NCI-H1048 (cell line): ENCODE measurements at places on chromosomes 16 and 17.

DNA sequence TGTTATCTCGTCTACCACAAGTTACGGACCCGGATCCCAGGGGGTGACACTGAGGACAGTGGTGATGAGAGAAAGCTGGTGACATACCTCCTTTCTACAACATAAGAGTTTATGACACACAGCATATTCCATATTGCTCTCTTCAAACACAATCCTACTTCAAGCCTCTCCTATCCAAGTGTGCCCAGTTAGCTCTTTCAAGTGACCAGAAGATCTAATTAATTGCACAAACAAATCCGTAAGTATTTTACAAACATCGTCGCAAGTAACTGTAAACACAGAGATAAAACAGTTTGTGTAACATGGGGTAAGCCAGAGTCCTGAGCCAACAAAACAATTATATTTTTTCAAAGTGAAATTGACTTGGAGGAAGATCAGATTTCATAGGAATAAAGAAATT, 235.0 kb downstream of the CHD9NB start:
- no peak for DNase-seq

DNA sequence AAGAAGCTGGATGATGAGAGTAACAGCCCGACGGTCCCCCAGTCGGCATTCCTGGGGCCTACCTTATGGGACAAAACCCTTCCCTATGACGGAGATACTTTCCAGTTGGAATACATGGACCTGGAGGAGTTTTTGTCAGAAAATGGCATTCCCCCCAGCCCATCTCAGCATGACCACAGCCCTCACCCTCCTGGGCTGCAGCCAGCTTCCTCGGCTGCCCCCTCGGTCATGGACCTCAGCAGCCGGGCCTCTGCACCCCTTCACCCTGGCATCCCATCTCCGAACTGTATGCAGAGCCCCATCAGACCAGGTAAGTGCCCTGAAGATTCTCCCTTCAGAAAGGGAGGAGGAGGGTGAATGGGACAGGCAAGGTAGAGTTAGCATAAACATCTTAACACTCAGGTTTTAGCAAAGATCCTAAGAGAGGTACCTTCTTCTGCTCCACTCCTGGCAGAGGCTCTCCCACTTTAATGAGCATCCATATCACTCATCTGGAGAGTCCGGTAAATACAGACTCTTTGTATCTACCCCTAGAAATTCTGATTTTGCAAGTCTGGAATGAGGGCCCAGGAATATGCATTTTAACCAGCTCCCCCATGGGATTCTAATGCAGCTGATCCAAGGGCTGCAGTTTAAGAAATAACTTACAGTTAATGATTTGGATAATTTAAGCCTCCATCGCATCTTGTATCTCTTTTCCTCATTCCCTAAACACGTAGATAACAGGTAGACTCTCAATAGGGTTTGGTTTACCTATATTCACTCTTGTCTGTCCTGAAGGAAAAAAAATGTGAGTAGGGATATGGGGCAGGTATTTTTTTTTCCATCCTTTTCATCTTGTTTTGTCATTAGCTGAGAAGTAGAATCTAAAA, 3.3 kb downstream of the HLF start:
- no peak for DNase-seq

DNA sequence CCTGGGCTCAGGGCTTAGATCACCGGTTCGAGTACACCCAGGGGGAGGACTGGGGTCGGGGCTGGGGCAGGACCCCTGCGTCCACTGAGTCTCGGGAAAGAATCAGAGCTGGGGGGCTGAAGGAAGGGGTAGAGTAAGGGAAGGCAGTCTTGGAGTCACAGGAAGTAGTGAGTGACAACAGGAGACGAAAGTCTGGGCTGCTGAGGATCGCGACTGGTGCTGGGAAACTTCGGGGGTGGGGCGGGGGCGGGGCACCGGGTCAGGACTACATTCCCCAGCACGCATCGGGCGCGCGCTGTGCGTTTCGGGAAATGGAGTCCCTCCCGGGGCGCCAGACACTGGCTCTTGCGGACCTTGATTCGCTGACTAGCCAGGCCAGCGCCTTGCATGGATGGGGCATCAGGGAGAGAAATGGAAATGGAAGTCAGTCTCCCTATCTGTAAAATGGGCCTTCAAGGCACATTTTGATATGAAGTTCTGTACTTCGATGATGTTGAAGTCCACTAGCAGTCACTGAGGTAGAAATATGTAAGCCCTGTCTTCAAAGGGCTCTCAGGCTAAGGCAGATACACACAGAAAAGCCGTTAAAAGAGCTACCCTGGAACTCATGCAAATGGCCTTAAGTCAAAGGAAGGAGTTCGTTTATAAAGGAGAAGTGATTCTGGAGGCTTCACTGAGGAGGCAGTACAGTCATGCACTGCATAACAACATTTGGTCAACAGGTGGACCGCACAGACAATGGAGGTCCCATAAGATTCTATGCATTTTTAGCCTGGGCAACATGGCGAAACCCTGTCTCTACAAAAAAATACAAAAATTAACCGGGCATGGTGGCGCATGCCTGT, 697 bp downstream of the CTF1 start:
- peak; percentile 71 for DNase-seq

DNA sequence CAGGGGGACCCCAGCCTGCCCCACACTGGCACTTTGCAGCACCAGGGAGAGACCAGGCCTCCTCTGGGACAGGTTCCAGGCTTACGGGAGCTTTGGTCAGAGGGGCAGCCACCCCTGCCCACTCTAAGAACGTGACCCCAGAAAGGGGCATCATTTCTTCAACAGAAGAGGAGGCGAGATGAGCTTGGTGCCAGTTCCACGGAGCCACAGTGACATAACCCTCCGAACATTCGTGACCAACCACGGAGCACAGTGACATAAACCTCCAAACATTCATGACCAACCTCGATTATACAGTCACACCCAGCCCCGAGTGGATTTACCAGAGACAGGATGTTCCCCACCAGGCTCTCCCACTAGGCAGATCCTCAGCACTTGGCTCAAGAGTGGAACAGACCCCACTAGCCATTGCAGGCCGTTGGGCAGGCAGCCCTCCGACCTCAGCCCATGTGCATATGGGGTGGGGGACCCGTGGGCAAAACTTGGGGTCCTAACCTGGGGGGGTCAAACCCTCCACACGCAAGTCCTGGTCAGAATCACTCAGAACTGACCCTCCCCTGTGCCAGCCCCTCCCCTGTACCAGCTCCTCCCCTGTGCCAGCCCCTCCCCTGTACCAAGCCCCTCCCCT, 112.9 kb downstream of the METRNL start:
- DNase-seq: no peak

DNA sequence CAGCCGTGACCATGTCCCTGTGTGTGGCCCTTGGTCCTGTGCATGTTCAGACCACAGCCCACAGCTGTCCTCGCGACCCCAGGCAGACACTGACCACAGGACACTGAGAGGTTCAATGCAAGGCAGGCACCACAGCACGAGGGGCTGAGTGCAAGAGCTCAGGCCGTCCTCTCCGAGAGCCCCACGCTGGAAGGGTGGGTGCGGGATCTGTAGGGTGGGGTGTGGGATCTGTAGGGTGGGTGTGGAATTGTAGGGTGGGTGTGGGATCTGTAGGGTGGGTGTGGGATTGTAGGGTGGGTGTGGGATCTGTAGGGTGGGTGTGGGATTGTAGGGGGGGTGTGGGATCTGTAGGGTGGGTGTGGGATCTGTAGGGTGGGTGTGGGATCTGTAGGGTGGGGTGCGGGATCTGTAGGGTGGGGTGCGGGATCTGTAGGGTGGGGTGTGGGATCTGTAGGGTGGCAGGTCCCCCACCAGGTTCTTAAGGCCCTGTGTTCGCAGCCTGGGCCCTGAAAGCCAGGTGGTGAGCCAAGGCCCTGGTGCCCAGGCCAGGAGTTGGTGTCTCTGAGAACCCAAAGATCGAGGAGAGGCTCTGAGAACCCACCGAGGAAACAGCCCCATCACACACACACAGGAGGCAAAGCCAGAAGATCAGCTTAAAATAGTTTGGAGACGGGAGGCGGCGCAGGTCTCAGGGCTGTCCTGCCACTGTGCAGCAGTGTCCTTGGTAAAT, 48.2 kb downstream of the METRNL start:
- DNase-seq: no peak

- DNase-seq: no peak
These were observed 42.8 kb upstream of the GSE1 start for GRCh38 chr16:85570213-85570734.

DNA sequence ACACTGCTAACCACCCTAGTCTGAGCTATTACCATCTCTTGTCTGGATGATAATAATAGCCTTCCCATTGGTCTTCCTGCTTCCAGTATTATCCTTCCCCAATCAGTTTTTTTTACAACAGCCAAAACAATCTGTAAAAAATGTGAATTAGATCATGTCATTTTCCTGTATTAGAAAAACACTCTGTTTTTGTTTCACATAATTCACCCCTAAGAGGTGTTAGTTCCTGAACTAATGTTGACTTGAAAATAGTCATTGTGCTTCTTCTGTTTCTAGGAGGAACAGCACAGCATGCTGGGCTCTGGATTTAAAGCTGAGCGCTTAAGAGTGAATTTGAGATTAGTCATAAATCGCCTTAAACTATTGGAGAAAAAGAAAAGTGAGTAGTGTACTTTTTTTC, 20.0 kb downstream of the IST1 start:
- DNase-seq: no peak

DNA sequence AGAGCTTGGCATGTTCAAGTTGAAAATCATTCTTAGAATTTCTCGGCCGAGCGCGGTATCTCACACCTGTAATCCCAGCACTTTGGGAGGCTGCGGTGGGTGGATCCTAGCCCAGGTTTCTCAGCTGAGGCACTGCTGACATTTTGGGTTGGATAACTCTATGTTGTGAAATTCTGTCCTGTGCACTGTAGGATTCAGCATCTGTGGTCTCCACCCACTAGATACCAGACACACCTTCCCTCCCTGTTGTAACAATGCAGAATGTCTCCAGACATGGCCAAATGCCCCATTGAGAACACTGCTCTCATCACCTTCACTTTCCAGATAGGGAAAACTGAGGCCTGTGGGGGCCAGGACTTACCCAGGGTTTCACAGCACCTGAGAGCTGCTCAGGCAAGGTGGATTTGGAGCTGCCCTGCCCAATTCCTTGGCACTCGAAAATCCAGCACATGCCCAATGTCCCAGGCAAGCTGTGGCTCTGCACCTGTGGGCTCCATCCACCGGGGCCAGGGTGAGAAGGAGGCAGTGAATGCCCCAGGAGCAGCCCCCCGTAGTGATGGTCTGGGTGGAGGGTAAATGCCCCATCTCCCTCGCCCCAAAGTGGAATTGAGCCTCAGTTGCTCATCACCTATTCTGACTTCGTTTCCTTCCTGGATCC, 20.2 kb upstream of the TVP23A start:
- DNase-seq: no peak

DNA sequence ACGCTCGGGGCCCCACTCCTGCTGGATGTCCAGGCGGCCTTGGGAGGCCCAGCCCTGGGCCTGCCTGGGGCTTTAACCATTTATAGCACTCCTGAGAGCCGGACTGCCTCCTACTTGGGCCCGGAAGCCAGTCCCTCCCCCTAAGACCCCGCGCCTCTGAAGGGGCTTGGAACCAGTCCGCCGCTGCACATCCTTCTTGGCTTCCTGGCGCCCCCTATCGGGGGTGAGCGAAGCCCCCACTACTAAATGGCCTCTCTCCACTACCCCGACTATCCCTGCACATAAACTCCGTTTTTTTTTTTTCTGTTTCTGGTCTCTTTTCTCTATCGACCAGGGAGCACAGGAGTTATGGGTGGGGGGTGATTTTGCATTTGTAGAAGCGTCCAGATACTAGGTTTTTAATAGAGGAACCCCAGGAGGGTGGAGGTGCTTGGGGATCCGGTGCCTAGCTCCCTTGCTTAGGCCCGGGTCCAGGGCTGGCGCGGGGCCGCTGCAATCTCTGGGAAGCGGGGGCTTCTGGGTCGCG, 633 bp upstream of the NOL3 start:
- DNase-seq: no peak

GRCh38 chr17:16322636-16323035, 30.6 kb downstream of the CENPV start:
- DNase-seq: no peak

GRCh38 chr17:80356231-80356856, 58.6 kb upstream of the ENDOV start:
- DNase-seq: no peak

DNA sequence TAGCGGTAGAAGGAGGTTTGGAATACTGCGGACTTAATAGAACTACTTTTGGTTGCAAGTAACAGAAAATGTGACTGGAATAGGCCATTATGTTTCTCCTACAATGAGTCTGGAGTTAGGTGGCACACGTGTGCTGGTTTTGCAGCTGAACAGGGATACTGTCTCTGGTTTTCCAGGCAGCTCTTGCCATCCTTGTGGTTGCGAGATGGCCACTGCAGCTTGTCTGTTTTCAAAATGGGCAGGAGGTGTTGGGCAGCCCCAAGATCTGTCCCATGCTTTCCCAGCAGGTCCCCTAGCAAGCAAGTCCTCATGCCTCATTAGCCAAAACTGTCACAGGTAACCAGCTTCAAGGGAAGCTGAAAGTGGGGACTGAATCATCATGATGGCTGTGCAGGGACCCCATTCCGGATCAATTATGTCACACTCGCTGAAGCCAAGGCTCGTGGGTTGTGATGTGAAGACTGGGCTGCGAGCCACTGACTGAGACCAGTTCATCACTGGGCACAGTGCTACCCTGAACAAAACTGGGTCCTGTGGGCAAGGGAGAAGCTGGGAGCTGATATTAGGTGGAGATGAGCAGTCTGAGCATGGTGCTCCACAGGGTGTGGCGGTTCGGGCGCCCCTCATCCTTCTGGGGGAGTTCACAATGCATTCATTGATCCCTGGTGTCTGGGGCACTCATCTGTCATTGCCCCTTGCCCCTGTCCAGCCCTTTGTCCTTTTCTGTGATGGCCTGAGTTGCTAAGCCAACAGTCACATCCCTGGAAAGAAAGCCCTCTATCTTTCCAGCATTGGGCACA, 82.1 kb downstream of the KSR1 start:
- DNase-seq: no peak

DNA sequence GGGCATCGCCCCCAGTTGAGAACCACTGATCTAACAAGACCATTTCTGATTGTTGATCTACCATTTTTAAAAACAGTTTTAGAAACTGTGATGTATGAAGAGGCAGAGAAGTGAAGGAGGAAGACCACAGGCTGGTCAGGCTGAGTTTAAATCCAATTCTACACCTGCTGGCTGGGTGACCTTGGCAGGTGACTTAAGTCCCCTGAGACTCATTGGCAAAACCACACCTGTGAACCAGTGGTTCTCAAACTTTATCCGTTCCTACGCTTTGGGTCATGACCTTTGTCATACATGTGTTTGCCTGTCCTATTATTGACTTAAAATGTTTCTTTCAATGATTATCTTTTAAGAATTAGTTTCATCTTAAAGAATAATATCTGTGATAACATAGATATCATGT, 2.3 kb downstream of the GP2 start:
- DNase-seq: no peak

- DNase-seq: no peak
These were observed 36.7 kb downstream of the SMG6 start for GRCh38 chr17:2266865-2267228.

DNA sequence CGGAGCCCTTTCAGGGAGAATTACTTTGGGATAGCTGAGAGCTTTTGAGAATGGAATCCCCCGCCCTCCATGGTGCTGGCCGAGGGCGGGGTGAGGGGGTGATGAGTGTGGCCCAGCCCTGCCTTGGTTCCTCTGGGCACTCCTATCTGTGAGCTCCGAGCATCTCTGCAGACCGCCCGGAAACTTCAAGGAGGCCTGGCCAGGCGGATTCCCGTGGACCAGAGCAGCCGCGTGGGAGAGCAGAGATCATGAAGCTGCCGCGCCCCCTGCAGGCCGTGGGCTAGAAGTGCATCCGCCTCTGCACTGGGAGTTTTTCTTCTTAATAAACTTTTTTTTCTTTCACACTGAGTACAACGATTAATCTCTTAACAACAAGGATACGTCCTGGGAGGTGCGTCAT, 392.9 kb upstream of the EEF2KMT start:
- DNase-seq: no peak

- DNase-seq: no peak
These were observed 54.8 kb upstream of the MTMR4 start for GRCh38 chr17:58569196-58569595.
